ENCODE measurements at places on chromosomes 7 and 10.

- no peak for DNase-seq
These were observed at the start of gene CPXM2 for GRCh38 chr10:123891144-123892071. Gene CPXM2 (minus strand): TSS chr10:123891807. CDS start chr10:123891659, 148 bp downstream.

GRCh38 chr7:87926581-87927461 lies 7.2 kb upstream of the ADAM22 start:
- no peak for DNase-seq

- DNase-seq = no peak
These were observed 141.7 kb downstream of the EGFR start for GRCh38 chr7:55160539-55160938.

DNA sequence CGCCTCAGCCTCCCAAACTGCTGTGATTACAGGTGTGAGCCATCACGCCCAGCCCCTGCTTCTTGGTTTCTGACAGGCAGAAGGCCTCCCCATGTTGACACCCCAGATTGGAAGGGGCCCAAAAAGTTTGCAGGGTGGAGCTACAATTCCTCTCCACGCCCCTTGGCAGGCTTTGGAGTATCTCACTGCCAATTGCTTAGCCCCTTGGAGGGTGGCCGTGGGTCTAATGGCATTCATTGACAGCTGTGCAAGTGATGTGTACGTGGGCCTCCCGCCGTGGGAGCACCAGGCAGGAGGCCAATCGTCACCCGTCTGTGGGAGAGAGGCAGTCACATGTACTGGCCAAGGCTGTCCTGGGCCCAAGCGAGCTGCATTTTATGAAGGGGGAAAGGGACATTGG lies 73.7 kb upstream of the PPIF start:
- DNase-seq = no peak

DNA sequence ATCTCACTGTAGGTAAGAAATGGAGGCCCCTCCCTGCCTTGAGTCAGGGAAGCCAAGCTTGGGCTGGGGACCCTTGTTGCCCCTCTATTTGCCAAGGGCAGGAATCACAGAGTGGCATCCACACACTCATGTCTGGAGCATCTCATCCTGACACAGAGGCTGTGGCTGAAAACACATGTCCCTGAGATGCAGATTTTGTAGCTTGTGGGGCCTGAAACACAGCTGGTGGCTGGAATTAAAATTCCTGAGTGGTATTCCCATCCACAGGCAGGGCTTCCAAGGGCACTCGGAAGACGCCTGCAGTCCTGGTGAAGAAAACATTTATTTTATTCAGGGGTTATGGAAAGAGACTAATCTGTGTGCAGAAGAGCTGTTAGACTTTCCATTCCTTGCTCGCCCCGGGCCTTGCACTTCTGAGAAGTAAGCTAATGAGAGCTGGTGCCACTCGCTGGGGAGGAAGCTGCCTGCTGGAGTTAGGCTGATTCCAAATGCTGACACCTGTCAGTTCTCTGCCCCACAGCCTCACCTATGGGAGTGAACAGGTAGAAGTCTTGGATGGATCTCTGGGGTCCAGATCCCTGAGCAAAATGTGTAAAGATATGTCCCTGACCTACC lies 36.0 kb downstream of the C10orf120 start:
- DNase-seq = no peak

DNA sequence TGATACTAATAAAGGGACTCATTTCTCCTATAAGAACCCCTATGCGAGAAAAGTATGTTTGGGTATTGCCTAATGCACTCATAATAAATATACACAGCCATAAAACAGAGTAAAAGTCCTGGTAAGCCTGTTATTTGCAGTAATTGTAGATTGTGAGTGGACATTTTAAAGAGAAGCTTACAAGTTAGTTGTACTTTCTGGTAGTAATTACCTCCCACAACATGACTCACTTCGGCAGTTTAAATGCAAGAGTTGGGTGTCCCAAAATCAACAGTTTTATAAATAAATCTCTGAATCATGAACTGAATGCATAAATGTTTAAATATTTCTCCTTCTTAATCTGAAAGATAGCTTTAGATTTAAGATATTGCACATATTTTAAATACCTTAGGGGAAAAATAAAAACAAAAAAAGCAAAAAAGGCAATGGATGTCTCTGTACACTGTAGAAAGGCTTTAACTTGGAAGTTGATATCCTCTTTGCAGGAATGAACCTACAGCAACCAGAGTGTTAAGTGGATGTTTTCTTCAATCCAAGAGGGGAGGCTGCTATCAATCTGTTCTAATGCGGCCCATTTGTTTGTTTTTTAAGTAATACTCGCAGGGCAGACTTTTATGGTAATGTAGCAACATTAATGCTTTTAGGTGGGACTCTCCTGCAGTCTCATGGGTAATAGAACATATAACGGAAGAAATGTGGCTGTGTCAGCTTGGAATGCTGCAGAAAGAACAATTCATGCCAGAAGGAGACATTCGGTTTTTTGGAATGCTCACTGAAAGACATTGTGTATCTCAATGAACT lies 57.3 kb upstream of the ZEB1 start:
- DNase-seq = no peak

- DNase-seq = no peak
These were observed 18.1 kb downstream of the FOXP2 start for GRCh38 chr7:114432703-114433102.

- DNase-seq = no peak
These were observed 45.8 kb upstream of the TNS3 start for GRCh38 chr7:47627580-47628283.

- DNase-seq = no peak
These were observed 4.4 kb downstream of the SCART1 start for GRCh38 chr10:133458021-133458709.

GRCh38 chr7:117271566-117271965 lies 51.3 kb downstream of the WNT2 start:
- DNase-seq = no peak

DNA sequence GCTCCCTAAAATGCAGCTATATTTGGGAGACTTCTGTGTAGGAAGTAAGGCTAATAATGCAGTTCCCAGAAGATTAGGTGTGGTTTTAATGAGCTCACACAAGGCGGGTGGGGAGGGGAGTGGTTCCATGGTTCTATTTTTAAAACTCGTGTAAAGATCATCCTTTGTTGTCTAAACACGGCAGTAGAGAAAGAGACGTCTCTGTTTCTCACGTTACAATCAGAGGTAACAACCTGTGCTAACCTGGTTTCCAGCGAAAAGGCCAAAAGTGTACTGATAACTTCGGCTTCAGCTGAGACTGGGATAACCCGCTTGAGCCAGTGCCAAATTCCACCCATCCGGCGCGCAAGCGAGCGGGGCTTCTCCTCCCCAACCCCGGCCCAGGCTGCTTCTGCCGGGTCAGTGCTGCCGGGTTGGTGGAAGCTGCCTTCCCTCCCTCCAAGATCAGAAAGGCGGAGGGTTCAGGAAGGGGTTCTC lies 2.5 kb upstream of the MAP3K8 start:
- no peak for DNase-seq

DNA sequence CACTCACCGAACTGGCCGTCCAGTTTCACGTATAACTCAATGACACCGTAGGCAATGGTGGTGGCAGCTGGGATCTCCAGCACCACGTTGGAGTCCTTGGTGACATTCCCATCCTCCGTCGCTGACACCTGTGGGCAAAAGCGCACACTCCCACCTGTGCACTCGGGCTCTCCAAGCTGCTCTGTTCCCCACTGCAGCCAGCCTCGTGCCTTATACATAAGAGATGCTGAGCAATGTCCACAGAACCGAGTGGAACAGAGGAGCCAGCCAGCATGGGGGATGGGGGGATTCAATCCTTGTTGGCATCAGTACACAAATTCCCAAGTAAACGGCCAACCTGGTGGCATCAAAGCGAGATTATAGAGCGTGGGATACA lies 40.0 kb downstream of the GSDME start:
- no peak for DNase-seq

- DNase-seq = no peak
These were observed 75.3 kb upstream of the AGBL3 start for GRCh38 chr7:134910968-134911367.

DNA sequence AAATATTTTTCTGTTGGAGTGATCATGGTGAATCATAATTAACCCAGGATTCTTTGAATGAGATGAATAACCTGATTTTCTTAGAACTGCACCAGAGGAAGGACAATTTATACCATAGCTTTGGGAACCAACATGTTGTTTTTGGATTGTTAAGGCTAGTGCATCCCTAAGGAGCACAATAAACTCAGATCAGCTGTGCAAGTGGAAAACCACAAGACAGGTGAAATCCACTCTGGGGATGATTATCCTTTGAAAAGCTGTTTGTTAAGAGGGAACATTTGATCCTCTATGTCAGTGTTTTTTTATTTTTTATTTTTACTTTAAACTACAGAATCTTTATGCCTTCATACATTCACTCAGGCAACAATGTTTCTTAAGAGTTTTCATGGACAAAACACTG lies 232.1 kb upstream of the PCLO start:
- no peak for DNase-seq

DNA sequence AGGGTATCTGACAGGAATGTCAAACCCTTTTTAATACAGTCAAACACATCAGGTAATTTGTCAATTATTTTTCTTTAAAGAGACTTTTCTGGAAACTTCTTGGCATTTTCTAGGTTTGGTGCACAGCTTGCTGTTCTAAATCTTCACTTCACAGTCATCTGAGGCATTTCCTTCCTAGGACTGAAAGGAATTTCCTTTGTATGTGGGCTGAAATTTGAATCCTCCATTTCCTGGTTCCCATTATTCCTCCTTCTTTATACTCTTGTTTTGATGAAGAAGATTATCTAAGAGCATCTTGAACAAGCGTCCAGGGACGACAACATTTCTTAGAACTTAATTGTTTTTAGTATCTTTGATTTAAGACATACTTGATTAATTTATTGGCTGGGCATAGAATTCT lies 24.9 kb downstream of the CALD1 start:
- no peak for DNase-seq

- no peak for DNase-seq
These were observed 18.0 kb downstream of the SH2B2 start for GRCh38 chr7:102304668-102305067.

- no peak for DNase-seq
These were observed 31.6 kb upstream of the SLC16A12 start for GRCh38 chr10:89566992-89567391.

DNA sequence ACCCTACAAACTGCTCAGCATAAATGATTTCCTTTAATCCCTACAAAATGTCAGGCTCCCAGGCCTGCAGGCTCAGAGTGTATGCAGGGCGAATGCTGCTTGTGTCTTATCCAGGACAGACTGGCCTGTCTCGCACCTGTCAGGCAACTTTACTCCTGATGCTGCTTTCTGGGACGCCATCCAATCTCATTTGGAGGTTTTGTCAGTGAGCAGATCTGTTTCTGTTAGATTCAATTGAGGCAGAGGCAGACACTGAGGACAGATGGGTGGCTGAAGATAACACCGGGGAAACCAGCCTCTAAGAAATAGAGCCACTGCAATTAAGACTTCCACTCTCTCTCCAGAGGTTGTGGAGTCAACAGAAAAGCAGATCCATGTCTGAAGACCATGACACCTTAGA lies 115.6 kb downstream of the DPP6 start:
- DNase-seq = no peak

GRCh38 chr7:122064971-122065370 lies 79.1 kb downstream of the AASS start:
- no peak for DNase-seq

- peak; percentile 1 for DNase-seq
These were observed 789 bp downstream of the TCF7L2 start for GRCh38 chr10:112950714-112951358.

- no peak for DNase-seq
These were observed at the start of gene NANOS1 for GRCh38 chr10:119029613-119030420. Gene NANOS1 (plus strand): TSS chr10:119029714. CDS start chr10:119029802, 88 bp downstream.

- no peak for DNase-seq
These were observed 34.5 kb upstream of the GSAP start for GRCh38 chr7:77450613-77451012.

- peak; percentile 58 for DNase-seq
These were observed 37.7 kb upstream of the IKZF1 start for GRCh38 chr7:50266635-50267386.

DNA sequence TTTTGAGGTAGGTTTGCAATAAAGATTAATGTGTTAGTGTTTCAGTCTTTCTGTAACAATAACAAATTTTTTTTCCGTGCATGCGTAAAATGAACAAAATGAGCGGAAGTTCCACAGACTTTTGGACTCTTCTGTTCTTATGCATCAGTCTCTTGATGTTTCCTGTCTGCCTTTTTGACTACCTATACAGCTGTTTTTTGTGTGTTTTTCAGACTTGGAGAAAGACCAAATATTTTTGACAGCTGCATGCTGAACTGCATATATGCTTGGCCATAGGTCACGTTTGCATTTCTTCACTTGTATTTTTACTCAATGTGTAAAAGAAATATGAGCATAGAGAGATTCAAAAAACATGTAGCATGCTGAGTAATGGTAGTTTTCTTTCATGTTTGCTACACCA lies 119.3 kb downstream of the BBS9 start:
- no peak for DNase-seq

DNA sequence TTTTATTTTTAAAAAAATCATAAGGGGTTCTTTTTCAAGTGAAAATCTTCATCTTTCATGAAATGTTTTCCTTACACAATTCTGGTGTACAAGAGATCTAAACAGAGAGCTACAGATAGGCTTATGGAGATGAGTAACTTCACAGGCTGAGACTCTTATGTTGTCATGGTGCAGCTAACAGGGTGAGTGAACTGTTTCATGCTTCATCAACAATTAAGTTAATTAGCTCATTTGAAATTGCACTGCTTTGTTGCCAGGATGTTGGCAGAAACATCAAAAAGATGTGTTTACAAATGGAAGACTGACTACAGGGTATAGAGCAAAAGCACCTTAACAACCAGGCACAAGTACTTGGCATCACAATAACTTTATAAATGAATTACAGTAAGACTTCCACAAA lies 230.8 kb downstream of the FOXP2 start:
- DNase-seq = no peak

DNA sequence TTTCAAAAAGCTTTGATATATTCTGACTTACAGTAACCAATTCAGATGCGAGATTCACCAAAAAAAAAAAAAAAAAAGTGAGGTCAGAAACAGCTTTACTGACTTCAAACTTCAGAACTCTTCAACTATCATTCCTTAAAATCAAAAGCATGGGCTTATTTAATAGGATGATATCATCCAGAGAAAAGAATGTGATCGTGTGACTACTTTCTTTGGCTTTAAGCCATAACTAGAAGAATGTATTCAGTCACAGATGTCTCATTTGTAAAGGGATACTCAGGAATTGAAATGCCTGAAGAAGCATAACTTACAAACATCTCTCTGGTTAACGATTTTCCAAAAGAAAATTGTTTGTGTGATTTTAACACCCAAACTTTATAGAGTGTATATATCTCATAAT lies 11.5 kb downstream of the TPK1 start:
- no peak for DNase-seq

DNA sequence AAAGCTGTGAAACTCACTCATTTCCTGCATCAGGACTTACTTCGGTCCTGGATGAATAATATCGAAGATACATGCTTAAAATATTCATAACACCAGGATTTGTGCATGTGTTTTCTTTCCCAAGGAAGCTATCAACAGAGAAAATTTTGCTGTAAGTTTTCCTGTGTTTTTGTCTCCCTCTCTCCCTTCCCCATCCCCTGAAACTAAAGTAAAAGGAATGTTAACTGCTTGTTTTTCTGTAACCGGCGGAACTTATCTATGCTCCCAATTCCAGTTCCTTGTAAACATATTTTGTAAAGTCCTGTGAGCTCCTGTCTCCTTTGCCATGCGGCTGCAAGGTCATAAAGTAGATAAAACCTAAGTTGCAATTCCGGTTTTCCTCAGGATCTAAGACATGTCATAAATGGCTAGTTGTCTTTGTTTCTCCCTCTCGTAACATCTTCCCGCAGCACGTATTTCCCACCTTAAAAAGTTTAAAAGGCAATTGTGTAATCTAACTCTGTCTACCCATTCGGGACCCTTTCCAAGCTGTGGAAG lies 79.0 kb upstream of the POM121L12 start:
- no peak for DNase-seq

Data from stimulated activated CD8-positive, alpha-beta memory T cell treated with anti-CD3 and anti-CD28 coated beads, Interleukin-4, amount 100 ng/mL, for 1 hour (primary cell).